Cortex of kidney (tissue), 1 donor: ENCODE measurements at places on chromosomes 6 and 20.

GRCh38 chr6:146871611-146872425, 273.0 kb downstream of the ADGB start:
- DNase-seq, result no peak

DNA sequence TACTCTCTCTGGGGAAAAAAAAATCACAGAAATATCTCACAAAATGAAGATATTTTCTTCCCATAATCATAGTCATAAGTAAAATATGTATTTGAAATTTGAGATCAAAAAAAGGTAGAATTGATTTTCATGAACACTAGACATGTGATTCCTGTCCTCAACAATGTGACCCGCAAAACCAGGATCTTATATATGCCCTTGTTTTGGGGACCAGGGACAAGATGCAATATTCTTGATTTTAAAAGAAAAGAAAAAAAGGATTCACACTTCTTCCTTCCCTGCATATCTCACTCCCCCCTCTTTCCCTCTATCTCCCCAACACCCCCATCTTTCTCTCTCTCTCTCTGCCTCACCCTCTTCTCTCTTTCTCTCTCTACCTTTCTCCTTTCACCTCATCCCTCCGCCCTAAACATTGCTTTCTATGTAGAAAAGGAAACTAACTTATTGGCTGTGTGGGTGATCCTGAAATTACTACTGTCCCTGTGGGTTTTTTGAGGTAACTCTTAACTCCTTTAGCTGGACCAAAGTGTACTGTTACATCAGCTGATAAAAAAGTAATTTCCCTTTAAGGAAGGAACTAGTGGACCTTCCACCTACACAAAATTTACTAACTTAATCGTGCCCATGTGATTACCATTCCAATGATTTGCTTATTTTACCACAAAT, 85.6 kb downstream of the AIG1 start:
- DNase-seq, result no peak

DNA sequence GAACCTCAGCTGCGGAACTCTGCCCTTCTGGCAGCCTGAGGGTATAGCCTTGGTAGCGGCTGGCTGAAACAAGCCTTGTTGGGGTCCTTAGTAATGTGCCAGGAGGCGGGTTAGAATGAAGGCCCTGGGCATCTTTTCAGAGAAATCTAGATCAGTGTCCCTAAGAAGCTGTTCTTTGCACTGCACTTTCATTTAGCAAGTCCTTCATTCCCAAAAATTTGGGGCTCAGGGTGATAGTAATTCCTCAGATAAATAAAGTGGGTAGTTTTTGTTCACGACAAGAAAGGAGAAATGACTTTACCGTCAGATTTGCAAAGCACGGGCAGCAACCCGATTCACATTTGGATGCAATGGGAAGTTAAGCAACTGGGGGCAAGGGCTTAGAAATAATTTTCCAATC, 3.2 kb downstream of the INSM1 start:
- no peak for DNase-seq

DNA sequence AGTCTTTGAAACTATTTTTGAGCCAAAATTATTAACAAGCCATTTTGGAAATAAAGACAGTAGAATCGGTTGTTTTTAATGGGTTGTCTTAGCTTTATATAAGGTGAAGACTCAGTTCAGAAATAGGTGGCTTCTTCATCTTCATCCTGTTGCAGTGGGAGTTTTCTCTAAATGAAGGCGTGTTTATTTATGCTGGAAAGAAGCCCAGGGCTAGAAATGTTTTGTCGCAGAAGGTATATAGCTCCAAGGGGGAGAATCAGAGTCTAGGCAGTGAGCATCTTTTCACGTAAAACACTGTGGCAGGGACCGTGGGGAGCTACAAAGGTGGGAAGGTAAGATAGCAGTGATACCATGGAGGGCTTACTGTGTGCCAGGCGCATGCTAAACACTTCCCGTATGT, 34.3 kb downstream of the FARS2 start:
- no peak for DNase-seq

DNA sequence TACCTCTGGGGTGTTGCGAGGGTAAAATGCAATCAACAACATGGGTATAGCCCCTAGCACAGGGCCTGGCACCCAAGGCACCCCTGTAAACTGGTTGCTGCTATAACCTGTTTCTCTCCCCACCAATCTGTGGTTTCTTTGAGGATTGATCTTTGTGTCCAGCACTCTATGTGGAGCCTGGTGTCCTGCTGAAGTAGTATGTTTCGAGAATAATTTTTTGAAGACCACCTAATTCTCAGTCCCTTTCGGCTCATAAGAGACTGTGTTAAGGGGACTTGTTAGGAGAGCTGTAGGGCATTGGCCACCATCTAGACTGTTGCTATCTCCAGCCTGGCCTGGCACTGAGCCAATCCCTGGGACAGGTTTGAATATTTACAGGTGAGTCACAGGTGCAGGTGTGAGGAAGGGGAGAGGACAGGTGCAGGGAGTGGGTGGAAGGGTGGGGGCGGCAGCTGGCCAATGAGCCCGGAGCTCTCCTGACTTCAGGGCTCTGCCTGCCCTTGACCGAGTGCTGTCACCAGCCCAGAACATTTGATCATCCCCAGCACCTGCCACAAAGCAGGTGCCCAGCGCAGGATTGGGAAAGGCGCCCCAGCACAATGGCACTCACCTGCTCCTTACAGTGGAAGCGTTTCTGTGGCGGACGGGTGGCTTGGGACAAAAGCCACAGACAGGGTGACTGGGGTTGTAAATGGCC, 8.1 kb upstream of the C20orf144 start:
- DNase-seq, result no peak

- DNase-seq, result no peak
These were observed 4.1 kb upstream of the LBP start for GRCh38 chr20:38342216-38342615.
